ENCODE measurements at places on chromosomes 12 and 14.
A peak's percentile ranks its signal among the peaks of the same experiment; 100 is the strongest.

GRCh38 chr14:101477648-101478047 is 83.6 kb upstream of the DIO3 start:
- DNase-seq: no peak

- DNase-seq: no peak
These were observed 58.5 kb upstream of the PLXNC1 start for GRCh38 chr12:94089891-94090290.

DNA sequence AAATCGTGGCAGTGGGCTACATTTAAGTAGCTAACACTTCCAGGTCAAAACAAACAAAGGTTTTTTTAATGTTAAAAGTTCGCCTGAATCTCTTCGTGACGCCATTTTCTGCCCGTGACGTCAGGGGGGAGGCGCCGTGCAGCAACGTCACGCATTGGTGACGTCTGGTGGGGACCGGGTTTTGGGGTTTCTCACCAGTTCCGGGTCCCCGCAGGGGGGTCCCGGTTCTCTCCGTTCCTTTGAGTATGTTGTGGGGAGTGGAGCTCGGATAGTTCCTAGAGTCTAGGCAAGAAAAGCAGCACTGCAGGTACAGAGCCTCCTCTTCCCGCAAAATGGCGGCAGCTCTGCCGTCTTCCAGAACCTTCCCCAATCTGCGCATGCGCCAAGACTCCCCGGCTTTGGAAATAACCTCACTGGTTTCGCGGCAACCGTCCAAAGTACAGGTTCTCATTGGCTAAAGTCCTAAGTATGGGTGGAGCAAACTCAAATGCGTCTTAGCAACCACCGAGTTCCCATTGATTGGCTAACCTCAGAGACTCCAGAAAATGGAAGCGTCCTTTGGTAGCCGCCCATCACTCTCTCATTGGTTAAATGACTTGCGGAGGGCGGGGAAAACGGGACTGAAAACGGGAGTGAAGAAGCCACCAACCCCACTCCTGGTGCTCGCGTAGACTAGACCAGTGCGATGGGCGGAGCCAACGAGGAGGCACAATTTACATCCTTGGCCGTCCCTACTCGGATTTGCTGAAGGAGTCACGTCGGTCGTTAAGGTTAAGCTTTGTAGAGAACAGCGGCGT is at the start of gene RBM23:
RBM23 (minus strand) TSS at position 346 of the 797 bp plus-strand sequence.
- DNase-seq: peak; percentile 99

- no peak for DNase-seq
These were observed 196.2 kb upstream of the HMGA2 start for GRCh38 chr12:65628061-65628460.

DNA sequence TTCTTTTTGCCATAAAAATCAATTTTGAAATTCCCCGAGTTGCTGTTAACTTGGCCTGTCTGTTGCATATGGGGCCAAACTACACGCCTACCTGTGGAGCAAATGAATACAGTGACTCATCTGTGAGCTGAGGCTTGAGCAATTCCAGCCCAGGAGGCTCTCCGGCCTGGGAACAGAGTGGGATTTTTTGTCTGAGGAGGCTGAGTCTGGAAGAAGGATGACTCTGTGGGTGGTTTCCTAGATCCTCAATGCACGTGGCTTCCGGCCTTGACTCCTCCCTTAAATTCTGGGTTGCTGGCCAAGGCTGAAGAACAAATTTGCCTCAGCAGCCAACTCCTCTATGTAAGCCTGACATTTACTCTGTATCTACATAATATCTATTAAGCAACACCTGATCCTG is 124.1 kb downstream of the SSPN start:
- no peak for DNase-seq

- no peak for DNase-seq
These were observed 199.8 kb upstream of the RBM19 start for GRCh38 chr12:114165921-114166320.

DNA sequence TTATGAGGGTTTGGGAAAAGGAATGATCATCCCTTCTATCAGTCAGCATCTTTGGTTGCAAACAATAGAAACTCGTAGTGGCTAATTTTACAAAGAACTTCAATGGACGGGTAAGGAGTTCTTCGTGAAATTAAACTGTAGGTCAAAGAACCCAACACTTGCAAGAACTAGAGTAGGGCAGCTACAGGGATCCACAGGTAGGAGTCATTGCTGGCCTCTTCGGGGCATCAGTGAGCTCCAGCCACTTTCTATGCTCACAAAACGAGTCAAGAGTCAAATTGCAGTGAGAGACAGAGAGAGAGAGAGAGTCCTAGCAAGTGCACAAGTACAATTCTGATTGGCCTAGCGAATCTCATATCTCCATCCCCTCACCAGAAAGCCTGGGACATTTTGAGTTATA is 29.9 kb upstream of the OTX2 start:
- DNase-seq: no peak

DNA sequence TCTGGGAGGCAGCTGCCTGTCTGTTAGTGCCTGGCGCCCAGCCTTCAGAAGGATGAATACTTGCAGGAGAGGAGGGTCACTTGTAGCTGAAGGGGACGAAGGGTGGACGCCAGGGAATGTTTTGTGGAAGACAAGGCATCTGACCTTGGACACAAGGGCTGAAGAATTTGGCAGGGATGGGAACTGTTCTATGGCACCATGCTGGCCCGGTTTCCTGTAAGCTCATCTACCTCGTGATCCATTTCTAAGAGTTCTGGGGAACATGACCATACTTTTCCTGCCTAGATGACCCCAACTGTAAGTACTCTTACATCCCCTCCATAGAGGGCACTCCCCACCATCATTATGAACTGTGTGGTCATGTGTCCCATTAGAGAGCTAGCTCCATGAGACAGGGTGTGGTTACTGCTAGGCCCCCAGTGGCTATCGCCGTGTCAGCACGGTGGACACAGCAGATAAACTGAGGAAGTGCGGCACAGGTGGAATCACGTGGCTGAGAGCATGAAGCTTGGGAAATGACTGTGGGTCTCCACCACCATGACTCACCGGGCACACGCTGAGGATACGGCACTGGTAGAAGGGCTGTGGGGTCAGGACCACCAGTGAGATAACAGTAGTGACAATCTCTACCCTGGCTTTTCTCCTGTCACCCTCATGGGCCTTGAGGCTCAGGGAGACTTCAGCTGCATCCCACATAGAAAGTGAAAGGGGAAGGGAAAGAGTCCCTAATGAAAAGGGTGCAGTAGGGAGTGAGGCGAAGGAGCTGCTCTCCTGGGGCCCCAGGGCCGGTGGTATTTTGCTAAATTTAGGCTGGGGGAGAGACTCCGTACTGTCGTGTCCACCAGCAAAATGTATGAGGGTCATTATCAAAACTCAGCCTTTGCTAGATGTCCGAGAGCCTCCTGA is 252.6 kb downstream of the FOXN3 start:
- no peak for DNase-seq

DNA sequence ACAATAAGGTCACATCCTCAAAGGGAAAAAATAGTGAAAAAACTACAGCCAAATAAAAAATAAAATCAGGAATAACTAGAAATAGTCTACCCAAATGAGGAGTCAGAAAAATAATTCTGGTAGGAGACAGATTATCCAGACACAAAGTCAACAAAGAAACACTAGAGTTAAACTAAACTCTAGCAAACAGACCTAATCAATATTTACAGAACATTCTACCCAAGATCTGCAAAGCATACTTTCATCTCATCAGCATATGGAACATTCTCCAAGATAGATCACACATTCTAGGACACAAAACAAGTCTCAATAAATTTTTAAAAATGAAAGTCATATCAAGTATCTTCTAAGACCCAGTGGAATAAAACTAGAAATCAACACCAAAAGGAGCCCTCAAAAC is 20.4 kb upstream of the TSPAN8 start:
- no peak for DNase-seq

DNA sequence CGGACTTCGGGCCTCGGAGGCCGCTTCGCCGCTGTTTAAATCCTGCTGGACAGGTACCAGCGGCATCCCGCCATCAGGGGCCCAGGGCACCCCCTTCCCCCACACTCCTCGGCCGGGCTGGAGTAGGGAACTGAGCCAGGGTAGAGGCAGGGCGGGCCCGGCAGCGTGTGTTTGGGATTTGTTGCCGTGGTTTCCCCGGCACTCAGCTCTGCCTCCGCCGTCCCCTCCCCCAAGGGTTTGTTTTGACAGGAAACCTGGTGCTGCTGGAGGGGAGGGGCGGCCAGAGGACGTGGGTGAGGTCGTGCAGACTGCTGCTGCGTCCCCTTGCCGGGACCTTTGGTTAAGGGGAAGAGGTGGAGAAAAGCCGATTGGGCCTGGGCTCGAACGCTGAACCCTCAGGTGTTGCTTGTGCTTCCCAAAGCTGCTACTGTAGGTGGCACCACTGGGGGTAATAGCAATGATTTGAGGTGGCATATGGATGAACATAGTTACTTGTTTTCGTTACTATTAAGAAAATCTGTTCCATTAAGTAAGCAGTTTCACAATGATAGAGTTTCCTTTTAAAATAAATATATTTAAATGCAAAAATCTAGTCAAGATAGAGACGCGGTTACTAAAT is 778 bp downstream of the TCP11L2 start:
- no peak for DNase-seq

GRCh38 chr14:87199381-87199780 is 793.6 kb downstream of the GALC start:
- no peak for DNase-seq

DNA sequence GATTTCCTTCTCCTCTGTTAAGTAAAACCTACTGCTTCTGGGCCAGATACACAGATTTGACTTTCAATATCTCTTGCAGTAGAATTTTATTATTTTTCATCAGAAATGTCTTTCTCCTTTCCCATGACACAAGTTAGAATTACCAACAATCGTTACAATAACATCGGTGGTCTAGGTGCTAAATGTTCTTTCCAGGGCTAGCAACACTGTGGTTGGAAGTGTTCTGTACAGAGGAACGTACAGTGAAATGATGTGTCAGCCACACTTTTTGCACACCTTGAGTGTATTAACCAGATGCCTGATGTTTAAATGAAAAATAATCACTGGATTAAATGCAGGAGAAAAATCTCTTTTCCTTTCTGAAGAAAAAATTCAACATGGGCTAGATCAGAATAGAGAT is 27.7 kb upstream of the KLRD1 start:
- no peak for DNase-seq
